Stimulated activated CD8-positive, alpha-beta memory T cell treated with anti-CD3 and anti-CD28 coated beads, Interleukin-7, amount 100 ng/mL, for 1 hour (primary cell): ENCODE measurements at places on chromosomes 6 and 20.

- no peak for DNase-seq
These were observed 51.1 kb upstream of the CST7 start for GRCh38 chr20:24897974-24898373.

- DNase-seq, result no peak
These were observed 970 bp upstream of the CABLES2 start for GRCh38 chr20:62408055-62408454.

DNA sequence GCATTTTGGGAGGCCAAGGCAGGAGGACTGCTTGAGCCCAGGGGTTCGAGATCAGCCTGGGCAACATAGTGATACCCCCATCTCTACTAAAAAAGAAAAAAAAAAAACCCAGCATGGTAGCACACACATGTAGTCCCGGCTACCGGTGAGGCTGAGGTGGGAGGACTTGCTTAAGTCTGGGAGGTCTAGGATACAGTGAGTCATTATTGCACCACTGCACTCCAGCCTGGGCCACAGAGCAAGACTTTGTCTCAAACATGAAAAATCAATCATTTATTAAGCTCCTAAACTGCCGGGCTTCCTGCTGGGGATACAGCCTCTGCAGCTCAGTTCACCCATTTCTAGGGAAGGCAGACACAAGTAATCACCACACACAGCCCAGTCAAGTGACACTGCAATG is 7.3 kb upstream of the USP45 start:
- no peak for DNase-seq

- no peak for DNase-seq
These were observed 29.7 kb downstream of the RPP40 start for GRCh38 chr6:4973982-4974745.

DNA sequence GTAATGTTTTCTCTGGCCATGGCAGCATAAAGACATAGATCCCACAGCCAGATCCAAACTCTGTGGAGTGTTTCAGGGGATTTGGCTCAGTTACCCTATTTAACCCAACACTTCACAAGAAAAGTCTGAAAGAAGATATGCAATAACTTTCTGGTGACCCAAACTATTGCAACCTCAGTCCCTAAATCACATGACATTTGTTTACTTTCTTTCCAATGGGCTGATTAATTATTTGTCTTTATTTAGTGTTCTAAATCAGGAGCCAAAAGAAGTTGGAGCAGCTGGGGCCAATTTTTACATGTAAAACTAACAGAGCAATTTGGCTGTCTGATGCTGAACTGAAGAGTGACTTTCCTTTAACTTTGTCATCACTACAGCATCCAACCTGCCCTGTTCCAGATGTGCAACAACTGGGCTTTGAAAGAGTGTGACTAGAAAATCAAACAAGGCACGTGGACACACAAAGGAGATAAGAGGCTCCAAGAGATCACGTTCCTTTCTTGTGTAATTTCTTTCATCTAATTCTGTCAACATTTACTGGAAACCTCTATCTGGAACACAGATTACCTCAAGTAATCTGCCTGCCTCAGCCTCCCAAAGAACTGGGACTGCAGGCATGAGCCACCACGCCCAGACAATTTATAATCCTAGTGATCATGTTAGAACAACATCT is 90.8 kb downstream of the TRMT11 start:
- DNase-seq, result no peak

- DNase-seq, result no peak
These were observed 75.2 kb upstream of the ARHGAP18 start for GRCh38 chr6:129785047-129785755.

DNA sequence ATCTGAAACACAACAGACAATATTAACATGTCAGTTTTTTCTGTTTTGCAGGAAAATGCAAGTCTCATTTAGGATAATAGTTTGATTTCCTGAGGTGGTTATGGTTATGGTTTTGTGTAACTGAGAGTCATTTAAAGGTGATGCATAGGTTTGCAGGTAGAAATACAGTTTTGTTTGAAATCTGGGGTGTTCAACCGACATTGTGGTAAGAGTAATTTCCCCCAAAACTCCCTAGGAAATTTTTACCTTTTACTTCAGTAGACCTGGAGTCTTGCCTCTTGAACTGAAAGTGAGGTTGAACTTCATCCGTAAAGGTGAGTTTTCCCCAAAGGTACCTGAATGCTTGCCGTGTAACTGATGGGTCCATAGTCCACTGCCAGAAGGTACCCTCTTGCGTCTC is 71.4 kb downstream of the JARID2 start:
- DNase-seq, result no peak

DNA sequence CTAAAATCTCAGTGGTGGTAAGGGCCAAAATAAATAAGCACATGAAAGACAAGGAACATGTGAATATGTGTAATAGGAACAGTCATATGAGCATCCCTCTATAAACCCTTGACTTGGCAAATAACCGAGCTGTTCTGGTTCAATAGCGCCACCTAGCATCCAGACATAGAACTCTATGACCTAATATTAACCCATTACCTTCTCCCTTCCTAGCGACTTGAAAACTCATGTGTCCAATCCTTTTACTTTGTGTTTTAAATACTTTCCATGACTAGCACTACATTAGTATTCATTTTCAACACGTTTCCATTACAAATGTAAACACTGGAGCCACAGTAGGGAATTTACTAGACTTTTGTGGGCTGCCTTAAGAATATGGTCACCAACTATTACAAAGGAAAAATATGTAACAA is 279.7 kb downstream of the UST start:
- DNase-seq, result no peak

- DNase-seq, result no peak
These were observed 114.3 kb downstream of the GJA1 start for GRCh38 chr6:121549736-121550135.

- DNase-seq, result no peak
These were observed 41.8 kb downstream of the NCOA7 start for GRCh38 chr6:125832391-125833117.

GRCh38 chr20:18685406-18685805 is 97.6 kb downstream of the DTD1 start:
- no peak for DNase-seq

GRCh38 chr6:11748591-11749210 is 29.9 kb downstream of the ADTRP start:
- DNase-seq, result no peak

GRCh38 chr6:129577691-129578090 is 132.3 kb downstream of the ARHGAP18 start:
- DNase-seq, result no peak

GRCh38 chr20:36150847-36151539 is 3.5 kb upstream of the EPB41L1 start:
- DNase-seq, result no peak

DNA sequence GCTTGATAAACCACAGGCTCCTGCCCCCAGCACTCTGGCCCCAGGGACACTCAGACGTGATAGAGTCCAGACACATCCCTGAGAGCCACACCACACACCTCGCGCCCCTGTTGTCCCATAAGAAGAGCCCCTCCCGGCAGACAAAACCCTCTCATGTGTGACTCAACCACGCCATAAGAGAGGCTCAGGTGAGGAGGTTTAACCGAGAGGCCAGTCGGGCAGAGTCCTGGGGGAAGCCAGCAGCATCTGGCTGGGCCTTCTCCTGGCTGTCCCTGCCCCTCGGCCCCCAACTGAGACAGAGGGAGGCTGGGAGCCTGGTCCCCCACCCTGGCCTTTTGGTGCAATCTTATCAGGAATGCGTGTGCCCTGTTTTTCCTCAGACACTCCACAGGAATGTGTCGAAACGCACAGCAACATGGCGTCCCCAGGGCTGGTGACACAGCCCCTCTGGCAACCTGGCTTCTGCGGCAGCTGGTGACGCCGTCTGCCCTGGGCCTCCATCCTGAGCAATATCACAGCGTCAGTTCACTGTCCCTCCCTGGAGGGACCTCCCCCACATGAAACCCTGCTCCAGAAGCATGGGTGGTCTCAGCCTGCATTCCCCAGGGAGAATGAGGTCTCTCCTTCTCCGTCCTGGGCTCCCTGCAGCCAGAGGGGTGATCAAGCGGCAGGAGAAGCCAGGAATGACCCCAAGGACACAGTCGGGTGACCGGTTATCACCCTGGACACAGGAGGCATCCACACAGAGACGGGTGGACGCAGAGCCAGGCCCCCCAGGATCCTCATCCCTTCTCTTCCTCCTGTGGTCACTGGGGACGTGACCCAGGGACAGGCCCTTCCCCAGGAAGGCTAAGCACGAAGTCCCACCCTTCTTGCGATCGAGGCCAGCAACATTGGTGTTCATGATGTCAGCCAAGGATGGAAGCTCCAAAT is 156.6 kb upstream of the AFDN start:
- no peak for DNase-seq

GRCh38 chr20:58215116-58215515 is 13.3 kb downstream of the ANKRD60 start:
- DNase-seq, result no peak

DNA sequence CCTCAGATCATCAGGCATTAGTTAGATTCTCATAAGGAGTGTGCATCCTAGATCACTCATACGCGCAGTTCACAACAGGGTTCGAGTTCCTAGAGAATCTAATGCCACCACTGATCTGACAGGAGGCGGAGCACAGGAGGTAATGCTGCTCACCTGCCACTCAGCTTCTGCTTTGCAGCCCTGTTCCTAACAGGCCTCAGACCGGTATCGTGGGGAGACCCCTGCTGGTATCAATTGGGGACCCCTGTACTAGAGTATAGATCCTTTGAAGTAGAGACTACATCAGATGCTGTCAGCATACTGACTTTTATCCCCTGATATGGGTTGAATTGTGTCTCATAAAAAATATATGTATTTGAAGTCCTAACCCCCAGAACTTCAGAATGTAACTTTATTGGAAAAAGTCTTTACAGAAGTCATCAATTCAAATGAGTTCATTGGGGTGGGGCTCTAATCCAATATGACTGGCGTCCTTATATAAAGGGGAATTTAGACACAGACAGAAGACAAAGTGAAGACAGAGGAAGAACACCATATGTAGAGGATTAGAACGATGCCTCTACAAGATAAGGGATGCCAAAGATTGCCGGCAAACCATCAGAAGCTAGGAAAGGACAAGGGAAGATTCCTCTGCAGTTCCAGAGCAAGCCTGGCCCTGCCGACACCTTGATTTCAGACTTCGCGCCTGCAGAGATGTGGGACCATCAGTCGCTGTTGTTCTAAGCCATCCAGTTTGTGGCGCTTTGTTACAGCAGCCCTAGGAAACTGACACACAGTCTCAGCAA is 104.4 kb upstream of the BTBD3 start:
- DNase-seq, result no peak

- DNase-seq, result no peak
These were observed 928.9 kb downstream of the TFAP2A start for GRCh38 chr6:9485992-9486391.

GRCh38 chr20:17896193-17896723 is 72.3 kb downstream of the SNX5 start:
- DNase-seq, result no peak

- DNase-seq, result no peak
These were observed 55.2 kb upstream of the RREB1 start for GRCh38 chr6:7052443-7053011.

GRCh38 chr20:11807054-11808048 is 110.3 kb upstream of the BTBD3 start:
- DNase-seq, result no peak

GRCh38 chr6:143127941-143128680 is 67.4 kb downstream of the AIG1 start:
- no peak for DNase-seq

GRCh38 chr6:25900843-25901242 is 26.8 kb upstream of the SLC17A3 start:
- DNase-seq, result no peak

- no peak for DNase-seq
These were observed 1.6 kb upstream of the LY86 start for GRCh38 chr6:6586671-6587526.

GRCh38 chr6:155183095-155183494 is 80.7 kb upstream of the CLDN20 start:
- DNase-seq, result no peak

GRCh38 chr20:50679753-50680104 is 11.6 kb downstream of the RIPOR3 start:
- DNase-seq, result no peak

DNA sequence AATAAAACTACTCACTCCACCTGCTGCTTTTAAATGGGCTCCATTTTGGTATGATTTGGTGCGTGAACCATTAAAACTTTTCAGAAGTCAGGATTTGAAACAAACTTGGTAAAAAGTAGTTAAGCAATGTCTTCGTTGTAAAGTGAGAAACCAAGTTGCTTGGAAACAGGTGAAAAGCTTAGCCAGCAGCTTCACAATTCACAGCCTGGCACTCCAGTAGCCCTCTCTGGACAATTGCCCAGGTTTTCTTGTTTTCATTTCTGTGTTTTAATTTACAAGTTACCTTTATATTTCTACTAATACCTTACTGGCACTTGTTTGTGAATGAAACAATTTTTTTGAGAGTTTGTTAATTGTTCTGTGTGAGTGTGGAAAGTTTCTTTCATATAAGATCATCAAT is 12.8 kb downstream of the NT5E start:
- no peak for DNase-seq

DNA sequence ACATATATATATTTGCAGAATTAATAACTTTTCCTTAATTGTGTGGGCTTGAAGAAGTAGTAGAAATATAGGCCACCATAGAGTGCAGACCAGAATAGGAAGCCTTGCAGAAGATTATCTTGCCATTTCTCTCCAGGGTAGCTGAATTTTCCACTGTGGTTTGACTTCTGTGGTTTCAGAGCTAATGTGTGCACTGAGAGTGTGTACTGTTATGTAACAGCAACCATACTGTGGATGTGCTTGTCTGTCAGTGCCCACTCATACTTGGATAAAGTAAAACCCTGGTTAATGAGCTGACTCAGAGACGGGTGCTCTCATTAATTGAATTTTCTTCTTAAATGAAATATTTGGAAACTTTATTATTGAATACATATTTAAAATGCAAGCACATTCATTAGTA is 57.2 kb downstream of the CEP43 start:
- DNase-seq, result no peak

GRCh38 chr20:42098418-42098817 is 480.2 kb upstream of the CHD6 start:
- DNase-seq, result no peak

DNA sequence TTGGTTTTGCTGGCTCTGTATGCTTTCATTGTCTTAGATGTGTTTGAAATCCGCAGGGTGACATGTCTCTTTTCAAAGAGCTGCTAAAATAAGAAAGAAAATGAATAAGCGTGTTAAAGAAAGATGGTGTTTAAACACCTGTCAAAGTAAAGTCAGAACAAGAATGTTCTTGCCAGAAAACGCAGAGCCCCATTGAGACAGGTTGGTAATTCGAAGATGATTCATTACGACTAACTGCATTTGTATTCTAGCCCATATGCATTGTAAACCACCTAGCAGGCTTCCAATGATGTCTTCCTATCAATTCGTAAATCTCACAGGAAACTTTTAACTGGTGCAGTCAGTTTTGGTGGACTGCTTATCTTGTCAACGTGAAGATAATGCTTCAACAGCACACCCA is 16.8 kb downstream of the PHACTR2 start:
- DNase-seq, result no peak
